Esophagus squamous epithelium (tissue), 5 donors: ENCODE measurements at places on chromosomes 7 and 10.

DNA sequence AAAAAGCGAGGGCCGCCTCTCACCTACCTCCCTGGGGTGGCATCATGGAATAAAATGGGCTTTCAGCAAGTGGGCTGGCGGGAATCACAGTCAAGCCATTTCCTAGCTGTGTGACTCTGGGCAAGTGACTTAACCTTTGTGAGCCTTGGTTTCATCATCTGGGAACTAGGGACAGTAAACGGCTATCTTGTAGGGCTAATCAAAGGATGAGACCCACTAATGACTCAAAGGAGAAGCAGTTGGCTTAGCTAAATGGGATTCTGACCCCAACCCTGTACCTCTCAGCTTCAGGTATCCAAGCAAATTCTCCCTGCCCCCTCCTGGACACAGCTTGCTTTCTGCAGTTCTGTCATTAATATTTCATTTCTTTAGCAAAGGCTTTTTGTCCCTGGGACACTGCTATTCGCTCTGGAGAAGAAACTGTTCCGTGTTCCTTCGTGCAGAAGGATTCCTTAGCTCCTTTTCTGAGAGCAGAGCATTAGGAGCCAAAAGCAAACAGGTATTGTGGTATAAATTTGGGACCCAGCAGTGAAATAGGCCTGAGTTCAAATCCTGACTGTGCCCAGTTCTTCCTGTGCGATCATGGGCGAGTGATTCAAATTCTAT, 25.9 kb downstream of the TRIM8 start:
- DNase-seq = no peak

DNA sequence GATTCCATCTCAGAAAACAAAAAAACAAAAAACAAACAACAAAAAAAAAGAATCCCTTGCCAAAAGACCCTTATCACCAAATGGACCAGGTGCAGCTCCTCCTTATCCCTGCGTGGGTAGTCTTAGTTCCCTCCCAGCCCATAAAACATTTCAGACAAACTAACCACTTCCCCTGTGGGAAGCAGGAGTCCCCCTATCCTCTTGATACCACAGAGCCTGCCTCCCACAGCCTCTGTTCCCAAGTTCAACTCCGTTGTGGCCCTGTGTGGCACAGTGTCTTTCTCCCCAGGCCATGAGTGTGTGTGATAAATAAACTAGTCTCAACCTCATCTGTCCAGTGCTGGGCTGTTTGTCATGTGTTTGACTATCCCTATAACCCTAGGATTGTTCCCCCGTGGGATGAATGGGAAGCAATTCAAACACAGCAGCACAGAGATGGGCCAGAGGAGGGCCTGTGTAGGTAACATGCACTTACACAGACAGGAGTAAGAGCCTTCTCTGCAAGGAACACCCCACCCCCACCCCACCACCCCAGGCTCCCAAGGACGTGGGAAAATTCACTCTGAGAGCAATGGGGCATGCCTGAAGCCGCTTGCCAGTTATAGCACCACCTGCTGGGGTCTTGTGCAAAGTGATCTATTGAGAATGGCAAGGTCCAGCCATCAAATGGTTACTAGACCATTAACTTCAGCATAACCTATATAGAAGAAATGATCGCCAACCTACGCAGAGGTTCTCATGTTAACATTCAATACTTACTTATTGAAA, 147.1 kb upstream of the GHITM start:
- no peak for DNase-seq

- DNase-seq = no peak
Observed at GRCh38 chr10:71623098-71623985, 96.2 kb downstream of the C10orf105 start.

DNA sequence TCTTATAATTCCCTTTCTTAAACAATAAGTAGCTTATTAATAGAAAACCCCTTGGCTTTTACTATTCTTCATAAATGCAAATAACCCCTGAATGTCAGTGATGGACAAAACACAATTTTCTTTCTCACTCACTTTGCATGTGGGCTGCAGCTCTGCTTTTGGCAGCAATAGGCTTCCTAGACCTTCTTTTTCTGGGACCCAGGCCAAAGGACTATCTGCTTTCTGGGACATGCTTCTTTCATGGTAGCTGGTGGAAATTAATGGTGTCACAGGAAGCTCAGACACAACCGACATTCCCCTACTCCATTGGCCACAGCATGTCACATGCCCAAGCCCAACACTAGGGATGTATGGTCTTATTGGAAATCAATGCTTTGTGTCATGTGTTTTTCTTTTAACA, 134.3 kb upstream of the MDFIC start:
- DNase-seq = no peak

DNA sequence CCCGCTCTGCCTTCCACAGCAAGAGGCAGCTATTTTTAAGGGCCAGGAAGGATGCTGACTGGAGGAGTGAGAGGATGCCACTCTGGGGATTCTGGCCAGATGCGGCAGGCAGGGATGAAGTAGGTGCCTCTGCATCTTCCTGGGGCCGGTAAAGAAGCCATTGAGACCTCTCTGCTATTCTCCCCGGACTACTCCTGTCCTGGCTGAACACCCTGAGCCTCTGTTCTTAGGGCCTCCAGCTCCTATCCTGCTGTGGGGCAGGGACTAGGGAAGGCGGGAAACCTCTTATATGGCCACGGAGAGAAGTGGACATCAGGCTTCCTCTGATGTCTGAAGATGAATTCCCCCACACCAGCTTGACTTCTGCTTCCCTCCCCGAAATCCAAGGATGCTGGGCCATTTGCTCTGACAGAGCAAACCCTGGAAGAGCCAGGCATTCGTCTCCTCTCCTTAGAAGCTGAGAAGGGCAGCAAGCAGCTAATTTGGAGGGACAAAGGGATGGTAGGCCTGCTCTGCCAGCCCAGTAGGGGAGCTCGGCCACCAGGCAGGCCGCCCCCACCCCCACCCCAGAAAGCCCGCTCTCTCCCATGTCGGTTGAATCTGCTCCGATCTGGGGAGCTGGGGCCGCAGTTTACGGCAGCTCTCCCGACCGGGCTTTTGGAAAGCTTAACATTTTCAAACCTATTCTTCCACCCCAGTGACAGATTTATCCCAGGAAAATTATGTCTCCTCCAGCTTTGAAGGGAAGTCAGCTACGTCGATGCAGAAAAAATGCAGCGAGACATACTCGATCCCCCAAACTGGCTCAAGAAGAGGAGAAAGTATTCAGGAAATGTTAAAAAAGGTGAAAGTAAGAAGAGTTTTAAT, 2.8 kb downstream of the FGF8 start:
- DNase-seq = no peak

DNA sequence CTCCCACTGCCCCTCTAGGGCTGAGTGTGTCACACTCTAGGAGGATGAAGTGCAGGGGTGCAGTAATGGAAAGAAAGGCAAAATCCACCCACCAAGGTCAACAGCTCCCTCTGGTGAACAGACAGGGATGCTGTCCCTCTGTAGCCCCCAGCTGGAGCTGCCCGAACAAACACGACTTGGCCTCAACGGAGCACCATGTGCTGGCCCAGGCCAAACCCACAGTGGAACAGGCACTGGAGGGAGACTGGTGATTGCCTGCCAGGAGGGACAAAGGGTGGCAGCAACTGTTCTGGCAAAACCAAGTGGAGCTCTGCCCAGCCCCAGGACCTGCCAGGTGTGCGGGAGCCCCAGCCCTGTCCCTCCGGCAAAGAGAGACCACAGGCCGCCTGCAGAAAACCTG, 20.7 kb downstream of the PDIA4 start:
- DNase-seq = no peak

DNA sequence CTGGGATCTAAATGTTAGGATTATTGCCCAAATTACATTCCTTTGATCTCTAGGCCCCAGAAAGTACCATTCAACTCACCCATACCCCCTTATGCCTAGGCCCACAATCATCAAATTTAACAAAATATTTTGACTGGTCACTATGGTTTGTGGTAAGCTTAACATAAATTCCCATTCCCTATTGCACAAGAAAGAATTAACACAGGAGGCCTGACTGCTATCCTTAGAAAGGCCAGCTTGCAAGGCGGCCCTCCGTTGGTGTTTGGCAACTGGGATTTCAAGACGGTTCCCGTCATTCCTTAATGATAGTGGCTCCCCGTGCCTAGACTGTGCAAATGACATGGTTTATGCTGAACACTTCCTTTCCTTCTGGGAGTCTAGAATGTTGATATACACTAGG, 29.6 kb downstream of the ARHGAP21 start:
- DNase-seq = no peak

DNA sequence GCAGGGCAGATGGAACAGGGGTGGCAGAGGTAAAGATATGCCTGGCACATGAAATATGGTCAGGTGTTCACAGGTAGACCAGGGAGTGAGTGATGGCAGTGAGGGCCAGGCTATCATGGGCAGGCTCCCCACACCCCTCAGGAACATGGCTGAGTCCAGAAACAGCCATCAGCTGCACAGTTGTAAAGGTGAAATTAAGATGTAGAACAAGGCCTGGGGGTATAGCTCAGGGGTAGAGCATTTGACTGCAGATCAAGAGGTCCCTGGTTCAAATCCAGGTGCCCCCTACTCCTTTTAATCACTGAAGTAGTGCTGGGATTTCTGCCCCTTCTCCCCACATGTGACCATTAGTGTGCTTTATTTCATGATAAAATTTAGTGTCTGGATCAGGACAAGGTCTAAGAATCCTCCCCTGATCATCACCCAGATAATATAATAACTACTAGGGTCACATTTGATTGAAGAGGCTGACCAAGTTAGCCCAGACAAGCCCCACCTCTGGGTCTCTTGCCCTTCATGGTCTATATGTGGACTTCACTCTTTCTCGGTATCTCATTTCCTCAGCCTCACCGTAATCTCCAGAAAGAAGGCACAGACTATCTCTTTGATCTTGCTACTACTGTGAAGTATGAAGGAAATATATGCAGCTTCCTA, 69.0 kb downstream of the ZNF783 start:
- no peak for DNase-seq

GRCh38 chr10:3666525-3667302, 118.3 kb downstream of the KLF6 start:
- DNase-seq = no peak

DNA sequence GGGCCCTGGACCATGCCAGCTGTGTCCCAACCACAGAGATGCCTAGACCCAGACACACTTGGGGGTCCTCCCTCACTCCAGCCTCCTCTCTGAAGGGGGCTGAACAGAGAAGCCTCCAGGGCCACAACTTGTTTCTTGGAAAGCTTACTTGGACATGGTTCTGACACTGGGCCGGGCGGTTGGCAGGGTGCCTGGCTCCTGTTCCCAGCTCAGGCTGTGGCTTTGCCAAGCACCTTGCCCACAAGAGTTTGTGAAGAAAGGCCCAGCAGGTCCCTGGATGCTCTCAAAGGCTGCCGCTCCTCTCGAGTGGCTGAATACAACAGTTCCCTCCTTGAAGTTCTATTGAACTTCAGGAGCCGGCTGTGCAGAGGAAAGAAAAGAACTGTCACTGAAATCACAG, 181.6 kb downstream of the PTPN20 start:
- no peak for DNase-seq

- no peak for DNase-seq
Observed at GRCh38 chr7:102396710-102397019, 502 bp downstream of the PRKRIP1 start.

DNA sequence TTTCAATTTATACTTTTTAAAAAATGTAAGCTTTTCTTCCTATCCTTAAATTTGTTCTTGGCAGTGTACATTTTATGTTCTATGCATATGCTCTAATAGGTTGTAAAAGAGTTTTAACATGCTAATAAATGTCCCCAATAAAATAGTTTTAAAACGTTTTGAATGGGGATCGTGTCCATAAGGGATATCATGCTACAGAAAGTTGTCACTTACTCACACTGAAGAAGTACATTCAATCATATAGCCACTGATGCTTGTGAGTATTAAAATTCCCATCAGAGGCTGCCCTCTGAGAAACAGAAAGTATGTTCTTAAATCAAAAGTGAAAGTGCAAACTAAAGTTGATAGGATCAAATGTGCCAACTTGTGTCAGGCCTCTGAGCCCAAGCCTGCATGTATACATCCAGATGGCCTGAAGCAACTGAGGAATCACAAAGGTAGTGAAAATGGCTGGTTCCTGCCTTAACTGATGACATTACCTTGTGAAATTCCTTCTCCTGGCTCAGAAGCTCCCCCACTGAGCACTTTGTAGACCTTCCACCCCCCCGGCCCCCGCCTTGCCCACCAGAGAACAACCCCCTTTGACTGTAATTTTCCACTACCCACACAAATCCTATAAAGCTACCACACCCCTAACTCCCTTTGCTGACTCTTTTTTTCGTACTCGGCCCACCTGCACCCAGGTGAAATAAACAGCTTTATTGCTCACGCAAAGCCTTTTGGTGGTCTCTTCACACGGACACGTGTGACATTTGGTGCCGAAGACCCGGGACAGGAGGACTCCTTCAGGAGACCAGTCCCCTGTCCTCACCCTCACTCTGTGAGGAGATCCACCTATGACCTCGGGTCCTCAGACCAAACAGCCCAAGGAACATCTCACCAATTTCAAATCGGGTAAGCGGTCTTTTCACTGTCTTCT, 877 bp upstream of the NOD1 start:
- DNase-seq = no peak
